ENCODE measurements at places on chromosomes 1 and 21.

- no peak for DNase-seq
These were observed 34.8 kb downstream of the ADAM30 start for GRCh38 chr1:119861547-119861946.

- DNase-seq = peak; percentile 50
These were observed 24.8 kb upstream of the ACBD6 start for GRCh38 chr1:180527101-180527669.

GRCh38 chr1:97137862-97138514 lies 416.4 kb downstream of the PTBP2 start:
- peak; percentile 87 for DNase-seq

DNA sequence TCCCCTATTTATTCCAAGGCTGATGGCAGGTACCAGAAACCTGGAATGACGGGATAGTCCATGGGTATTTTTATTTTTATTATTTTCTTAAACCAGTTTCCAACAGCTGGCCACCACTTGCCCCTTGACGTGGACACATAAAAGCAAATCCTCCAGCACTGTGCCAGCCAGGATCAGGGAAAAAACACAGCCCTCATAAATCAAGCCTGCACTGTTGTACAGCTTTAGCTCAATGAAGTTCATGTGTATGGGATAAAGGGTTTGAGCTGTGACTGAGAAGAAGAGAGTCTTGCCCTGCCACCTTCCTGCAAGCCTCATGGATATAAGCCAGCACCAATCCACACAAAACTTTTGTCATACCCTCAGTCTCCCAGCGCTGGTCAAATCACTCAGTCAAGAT lies 303.8 kb upstream of the SPAG17 start:
- no peak for DNase-seq

DNA sequence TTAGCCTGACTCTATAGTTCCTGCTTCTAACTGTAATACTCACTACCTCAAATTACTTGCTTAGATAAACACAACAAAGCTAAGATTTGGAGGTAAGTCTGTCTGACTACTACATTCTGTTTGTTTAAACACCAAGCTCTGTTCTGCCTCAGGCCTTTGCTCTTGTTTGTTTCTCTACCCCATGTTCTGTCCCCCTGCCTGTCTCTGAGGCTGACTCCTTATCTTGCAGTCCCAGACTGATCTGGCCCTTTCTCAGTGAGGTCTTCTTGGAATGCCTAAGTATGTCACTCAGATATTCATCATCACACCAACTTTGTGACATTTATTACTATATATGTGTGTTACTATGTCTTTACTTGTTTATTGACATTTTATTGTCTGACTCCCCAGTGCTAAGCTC lies 425.5 kb downstream of the LMO4 start:
- no peak for DNase-seq

All from fibroblast of the aortic adventitia (primary cell).